ENCODE measurements at places on chromosomes 1 and 21. TPM values are rescaled to one million over a fixed set of nuclear protein-coding genes. Genes with fewer than 3 reads are reported as not detected.

TCHHL1 gene
- not detected for total RNA-seq

EPHB2 gene
- total RNA-seq = 12.2 TPM

SLAMF8 gene
- not detected for total RNA-seq

PROX1 gene
- total RNA-seq = 0.07 TPM

ASTN1 gene
- total RNA-seq = 0.03 TPM

TMPRSS2 gene
- not detected for total RNA-seq

FAM177B gene
- total RNA-seq = not detected

PDZK1IP1 gene
- 0.26 TPM for total RNA-seq

C2CD4D gene
- not detected for total RNA-seq

LINGO4 gene
- not detected for total RNA-seq

Data from smooth muscle cell of the pulmonary artery (primary cell).